ENCODE measurements at places on chromosomes 6 and 20. TPM values are rescaled to one million over a fixed set of nuclear protein-coding genes. Genes with fewer than 3 reads are reported as not detected.

The HLA-DRB5 gene
- total RNA-seq = not detected

The NUDT3 gene
- total RNA-seq = 6.7 TPM

The TDP2 gene
- 51.3 TPM for total RNA-seq

The MYBL2 gene
- total RNA-seq = 76.8 TPM

The TRMT6 gene
- total RNA-seq = 33.1 TPM

The FRK gene
- total RNA-seq = 1.8 TPM

The DTD1 gene
- 81.2 TPM for total RNA-seq

The BEND3 gene
- 4.3 TPM for total RNA-seq

Data from A549 treated with DMSO at 1 μM for 4 hours (cell line).